ENCODE measurements at places on chromosomes 13 and 19.

DNA sequence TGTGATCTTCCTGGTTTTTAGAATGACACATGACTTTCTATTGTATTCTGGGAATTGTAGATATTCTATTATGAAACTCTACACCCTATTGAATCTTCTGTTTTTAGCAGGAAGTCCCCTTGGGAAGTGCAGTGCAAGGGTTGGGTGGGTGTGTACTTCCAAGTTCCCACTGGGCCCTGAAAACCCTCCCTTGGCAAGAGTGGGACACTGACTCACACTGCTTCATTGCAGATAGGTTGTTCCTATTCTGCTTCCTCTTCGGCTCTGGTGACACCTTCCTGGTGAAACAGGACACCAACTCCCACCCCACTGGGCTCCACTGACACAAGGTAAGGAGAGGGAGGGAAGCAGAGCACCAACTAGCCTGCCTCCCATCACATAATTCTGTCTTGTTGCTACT lies 121.8 kb downstream of the KCTD12 start:
- DNase-seq = peak; percentile 36

DNA sequence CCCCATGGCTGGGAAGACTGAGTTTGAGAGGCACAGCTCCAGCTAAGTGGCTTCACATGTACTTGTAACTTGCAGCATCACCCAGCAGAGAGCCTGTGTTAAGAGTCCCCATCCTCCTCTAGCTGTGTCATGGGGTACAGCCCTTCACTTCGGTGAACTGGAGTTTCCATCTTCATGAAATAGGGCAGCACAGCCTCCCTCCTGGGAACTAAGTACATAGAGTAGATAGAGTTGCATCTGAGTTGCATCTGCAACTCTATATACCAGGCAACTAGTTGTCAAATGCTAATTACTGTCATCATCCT lies 1.2 kb downstream of the PRDX2 start:
- no peak for DNase-seq

- no peak for DNase-seq
These were observed 4.9 kb upstream of the STARD13 start for GRCh38 chr13:33290421-33290965.

DNA sequence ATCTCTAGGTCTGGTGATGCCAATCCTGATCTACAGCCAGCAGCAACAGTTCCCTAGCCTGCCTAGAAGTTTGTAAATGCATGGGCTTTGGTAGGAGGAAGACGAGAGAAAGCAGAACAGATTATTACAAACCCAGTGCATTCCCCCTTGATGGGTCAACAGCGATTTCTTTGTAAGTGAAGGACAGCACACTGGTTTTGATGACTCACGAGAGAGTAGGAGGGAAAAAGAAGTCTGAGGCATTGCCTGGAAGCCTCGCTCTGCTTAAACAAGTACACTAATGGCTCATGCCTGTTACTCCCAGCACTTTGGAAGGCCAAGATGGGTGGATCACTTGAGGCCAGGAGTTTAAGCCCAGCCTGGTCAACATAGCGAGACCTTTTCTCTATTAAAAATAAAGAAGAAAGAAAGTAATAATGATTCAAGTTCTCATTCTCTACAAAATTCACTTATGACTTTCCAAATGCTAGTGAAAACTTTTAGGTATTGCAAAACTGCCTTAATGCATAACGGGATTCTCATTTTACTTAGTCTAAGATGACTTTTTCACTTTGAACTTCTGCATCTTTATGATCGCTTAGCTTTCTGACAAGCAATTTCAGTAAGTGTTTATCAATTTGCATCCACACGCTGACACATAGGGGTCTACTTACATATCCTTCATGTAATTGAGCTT lies 47.7 kb upstream of the USPL1 start:
- peak; percentile 24 for DNase-seq

- DNase-seq = no peak
These were observed 610.1 kb upstream of the SLC10A2 start for GRCh38 chr13:103676329-103676728.

- DNase-seq = no peak
These were observed 249.0 kb downstream of the DLEU7 start for GRCh38 chr13:50594276-50595051.

DNA sequence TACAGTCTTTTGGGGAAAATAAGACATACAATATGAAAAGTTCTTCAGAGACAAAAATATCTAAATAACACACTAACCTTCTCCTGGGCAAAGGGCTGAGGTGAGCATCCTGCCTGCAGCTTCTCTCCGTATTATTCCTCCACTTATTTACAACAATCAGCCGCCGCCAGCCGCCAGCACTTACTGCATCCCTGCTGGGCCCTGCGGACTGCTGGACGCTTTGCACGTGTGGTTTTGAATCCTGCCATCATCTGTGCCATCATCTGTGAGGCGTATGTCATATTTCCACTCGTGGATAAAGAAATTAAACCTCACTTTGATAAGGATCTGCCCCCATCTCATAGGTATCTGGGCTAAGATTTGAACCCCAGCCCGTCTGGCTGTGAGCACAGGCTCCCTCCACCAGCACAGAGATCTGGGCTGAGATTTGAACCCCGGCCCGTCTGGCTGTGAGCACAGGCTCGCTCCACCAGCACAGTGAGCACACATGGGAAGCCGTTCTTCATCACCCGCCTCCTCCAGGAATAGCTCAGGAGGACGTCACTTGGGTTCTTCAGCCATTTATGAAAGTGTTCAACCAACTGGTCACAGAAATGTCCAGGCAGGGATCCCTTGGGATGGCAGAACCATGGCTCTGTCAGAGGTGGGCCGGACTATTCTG lies 35.2 kb upstream of the TUBGCP3 start:
- DNase-seq = no peak

DNA sequence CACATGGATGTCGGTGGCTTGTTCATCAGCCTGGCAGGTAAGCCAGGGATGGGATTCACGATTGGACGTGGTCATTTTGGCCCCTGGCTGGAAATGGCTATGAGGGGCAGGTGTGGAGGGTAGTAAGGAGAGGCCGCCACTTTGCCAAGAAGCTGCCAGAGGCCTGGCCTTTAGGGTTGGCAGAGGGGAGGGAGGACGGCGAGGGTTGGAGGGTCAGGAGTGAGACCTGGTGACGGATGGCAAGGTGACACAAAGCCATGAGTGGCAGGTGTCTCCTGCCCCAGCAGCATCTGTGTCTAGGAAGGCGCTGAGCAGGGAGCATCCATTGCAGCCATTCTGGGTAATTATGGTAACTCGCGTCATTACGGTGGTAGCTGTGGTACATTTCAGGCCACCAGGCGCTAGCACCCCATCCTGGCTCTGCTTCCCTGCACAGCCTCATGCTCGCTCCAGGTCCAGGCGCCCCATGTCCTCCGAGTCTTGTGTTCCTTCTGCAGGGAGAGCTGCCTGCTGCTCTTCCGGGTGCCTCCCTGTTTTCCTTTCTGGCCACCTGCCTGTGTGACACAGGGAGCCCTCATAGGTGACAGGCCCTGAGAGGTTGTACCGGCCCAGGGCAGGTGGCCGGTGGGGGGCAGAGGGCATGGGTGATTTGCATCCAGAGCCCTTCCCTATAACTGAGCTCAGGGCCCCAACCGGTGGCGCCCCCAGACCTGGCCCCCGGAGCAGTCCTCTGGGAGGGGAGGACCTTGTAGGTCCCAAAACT lies 4.2 kb downstream of the SSBP4 start:
- DNase-seq = no peak

DNA sequence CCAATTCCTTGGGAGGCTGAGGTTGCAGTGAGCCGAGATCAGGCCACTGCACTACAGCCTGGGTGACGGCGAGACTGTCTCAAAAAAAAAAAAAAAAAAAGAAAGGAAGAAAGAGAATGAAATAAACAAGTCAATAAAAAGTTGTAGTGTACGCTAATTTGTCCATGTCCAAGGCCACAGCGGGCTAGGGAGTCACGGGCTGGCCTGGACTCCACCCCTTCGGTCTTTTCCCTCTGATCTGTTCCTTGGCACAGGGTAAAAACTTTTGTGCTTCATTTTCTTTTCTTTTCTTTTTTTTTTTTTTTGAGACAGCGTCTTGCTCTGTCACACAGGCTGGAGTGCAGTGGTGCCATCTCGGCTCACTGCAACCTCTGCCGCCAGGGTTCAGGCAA lies 19.4 kb upstream of the MKNK2 start:
- DNase-seq = peak; percentile 56

GRCh38 chr13:25608181-25608580 lies 236.4 kb downstream of the ATP8A2 start:
- DNase-seq = no peak

DNA sequence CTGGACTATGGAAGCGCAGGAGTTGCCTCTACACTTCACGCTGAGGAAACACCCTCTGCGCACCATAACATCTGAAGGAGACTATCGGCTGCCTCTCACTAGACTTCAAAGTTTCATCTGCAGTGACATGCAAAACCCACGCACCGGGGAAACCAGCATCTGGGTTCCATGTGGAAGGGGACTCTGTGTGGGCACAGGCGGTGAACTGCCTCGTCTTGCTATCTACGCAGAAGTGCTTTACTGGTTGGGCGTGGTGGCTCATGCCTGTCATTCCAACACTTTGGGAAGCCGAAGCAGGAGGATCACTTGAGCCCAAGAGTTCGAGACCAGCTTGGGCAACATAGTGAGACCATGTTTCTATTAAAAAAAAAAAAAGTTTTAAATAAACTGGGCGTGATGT lies 116.4 kb downstream of the STK24 start:
- no peak for DNase-seq

DNA sequence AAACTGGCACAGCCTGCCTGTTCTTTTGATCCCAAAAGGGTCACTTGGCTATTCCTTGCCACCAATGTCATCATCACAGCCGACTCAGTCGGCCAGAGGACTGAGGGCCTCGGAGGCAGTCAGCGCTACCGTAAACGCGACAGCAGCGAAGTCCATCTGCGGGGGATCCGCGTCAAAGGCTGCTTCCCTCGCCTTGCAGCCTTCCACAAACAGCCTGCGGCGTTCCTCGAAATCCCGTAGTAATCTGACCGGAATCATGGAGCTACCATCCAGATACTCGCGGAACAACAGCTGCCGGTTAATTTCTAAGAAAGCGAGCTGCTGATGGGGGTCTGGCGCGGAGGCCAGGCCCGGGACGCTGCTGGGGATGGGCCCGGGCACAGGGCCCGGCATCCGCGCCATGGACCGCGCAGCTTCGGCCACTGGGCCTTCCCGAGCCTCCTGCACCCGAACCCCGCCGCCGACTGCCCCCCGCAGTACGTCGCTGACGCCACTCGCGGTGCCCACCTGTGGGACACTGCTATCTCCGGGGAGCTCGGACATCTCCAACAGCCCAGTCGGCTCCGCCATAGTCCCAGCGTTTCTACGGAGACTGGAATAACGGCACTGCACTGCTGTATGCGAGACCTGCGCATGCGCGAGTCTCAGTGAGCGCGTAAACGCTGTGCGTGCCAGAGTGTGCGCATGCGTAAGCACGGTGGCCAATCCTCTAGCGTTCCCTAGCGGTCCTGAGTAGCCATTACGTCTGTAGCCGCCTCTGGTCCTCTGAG lies at the start of gene EID2B:
Gene EID2B, minus strand, starts transcription at position 620 of the 770 bp plus-strand sequence. Its CDS starts 50 bp downstream, at position 570.
- DNase-seq = peak; percentile 93

GRCh38 chr19:12952488-12953137 lies 4.4 kb downstream of the GADD45GIP1 start:
- no peak for DNase-seq

DNA sequence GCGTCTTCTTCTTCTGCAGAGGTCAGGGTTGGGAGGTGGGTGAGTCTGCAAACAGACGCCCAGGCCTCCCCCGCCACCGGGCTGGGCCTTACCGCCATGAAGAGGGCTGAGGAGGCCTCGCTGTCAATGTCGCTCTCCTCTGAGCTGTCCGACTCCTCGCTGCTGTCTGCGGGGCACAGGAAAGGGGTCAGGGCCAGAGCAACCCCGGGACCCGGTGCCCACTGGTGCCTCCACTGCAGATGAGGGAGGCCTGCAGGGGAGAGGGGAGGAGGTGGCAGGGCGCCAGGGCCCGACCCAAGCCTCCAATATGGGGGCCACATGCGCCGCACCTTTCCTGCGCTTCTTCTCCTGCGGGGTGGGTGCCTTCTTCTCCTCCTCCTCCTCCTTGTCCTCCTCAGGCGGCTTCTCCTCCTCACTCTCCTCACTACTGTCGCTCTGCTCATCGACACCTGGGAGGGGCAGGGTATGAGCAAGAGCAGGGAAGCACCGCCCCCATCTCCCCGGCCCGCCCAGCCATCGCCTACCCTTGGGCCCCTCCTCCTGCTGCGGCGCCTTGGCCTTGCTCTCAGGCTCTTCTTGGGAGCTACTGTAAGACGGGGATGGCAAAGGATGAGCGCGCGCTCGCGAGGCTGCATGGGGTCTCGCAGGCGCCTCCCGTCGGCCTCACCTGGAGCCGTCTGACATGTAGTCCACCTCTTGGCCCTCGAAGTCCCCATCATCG lies 5.5 kb upstream of the PSPN start:
- no peak for DNase-seq

- no peak for DNase-seq
These were observed 9.5 kb downstream of the STK11 start for GRCh38 chr19:1214862-1215731.

DNA sequence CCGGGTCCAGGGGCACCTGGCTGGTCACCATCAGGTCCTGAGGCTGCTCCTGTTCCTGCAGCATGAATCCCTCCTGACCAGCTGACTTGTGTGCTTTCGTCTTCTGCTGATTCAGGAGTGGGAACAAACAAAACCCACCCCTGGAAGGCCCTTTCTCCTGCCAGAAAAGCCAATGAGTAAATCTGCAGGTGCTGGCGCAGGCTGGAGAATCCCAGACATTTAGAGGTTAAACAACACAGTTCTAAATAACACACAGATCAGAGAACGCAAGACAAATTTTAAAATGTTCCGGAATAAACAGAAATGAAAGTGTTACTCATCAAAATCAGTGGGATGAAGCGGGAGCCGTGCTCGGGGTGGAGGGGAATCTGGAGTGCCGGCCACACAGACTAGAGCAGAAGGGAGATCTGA lies 60.6 kb upstream of the C13orf46 start:
- no peak for DNase-seq

GRCh38 chr13:29050719-29051118 lies 230.6 kb downstream of the MTUS2 start:
- no peak for DNase-seq

GRCh38 chr19:29672319-29672932 lies 7.2 kb downstream of the PLEKHF1 start:
- no peak for DNase-seq

GRCh38 chr13:69980799-69981198 lies 126.8 kb upstream of the ATXN8OS start:
- DNase-seq = no peak

DNA sequence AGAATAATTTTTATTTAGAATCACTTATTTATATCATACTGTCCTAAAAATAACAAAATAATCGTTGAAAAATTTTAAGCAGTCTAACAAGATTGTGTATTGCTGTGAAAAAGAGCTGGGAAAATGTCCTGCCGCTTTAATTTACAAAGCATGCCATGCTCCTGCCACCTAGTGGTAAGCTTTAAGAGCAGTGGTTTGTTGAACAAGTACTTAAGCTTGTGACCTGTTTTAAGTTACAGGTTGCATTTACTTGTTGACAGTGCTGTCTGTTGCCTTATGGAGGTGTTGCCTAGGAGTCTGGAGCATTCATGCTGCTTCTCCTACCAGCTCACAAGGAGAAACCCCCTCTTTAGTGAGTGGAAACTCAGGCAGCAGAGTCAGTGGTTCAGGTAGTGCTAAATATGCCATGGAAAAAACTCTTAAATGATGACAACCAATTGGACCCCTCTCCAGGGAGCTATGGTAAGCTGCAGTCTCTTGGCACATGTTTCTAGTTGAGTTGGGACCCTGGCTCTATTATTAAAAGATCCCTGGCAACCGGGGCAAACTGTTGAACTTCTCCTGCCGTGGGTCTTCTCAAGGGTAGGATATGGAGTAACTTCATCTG lies 68.4 kb downstream of the SPATA13 start:
- DNase-seq = peak; percentile 54
